ENCODE measurements at places on chromosomes 12 and 14. TPM values are rescaled to one million over a fixed set of nuclear protein-coding genes. Genes with fewer than 3 reads are reported as not detected.
A peak's percentile ranks its signal among the peaks of the same experiment; 100 is the strongest.

DNA sequence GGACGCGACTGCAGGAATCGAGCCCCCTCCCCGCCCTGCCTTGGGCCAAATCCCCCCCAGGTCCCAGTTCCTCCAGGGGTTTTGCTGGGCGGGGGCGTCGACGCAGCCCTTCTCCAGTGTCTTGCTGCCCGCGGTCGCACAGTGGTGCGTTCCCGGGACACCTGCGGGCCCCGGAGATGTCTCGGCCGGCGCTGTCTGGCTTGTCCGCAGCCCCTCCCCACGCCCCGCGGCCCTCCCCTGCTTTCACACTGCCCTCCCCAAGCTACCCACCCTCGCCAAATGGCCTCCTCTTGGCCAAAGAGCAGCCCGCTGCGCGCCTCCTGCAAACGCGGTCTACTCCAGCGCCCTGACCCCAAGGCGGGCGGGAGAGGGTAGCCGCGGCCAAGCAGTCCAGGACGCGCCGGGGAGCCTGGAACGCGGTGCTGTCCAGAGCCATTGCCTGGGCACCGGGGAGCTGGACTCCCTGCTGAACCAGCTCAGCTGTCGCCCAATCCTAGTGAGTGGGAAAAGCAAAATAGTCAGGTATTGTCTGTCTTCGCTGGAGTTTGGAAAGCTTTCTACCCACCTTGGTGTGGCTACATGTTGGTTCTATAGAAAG, 122.0 kb downstream of the AACS start:
- H3K4me1 ChIP-seq, result peaks cover 14% of the 10 kb centered on the region
- no peaks in the 10 kb centered on the region for H3K36me3 ChIP-seq
- H3K27me3 ChIP-seq, result peaks cover 31% of the 10 kb centered on the region
- no peak overlapping the region for H3K27ac ChIP-seq
- DNase-seq, result no peak

GLS2 gene
- not detected for total RNA-seq

- peaks cover 61% of the 10 kb centered on the region for H3K4me1 ChIP-seq
- peak; percentile 86 for DNase-seq
- H3K36me3 ChIP-seq, result no peaks in the 10 kb centered on the region
- H3K27me3 ChIP-seq, result peaks cover 5% of the 10 kb centered on the region
- H3K27ac ChIP-seq, result peak overlapping the region; percentile 81
Measured at GRCh38 chr12:114167431-114167830, 201.3 kb upstream of the RBM19 start.

- DNase-seq, result no peak
- peaks cover 3% of the 10 kb centered on the region for H3K27me3 ChIP-seq
- H3K4me1 ChIP-seq, result peaks cover 27% of the 10 kb centered on the region
- H3K4me3 ChIP-seq, result no peak overlapping the region
- no peaks in the 10 kb centered on the region for H3K36me3 ChIP-seq
Measured at GRCh38 chr12:96513681-96514080, 24.3 kb downstream of the CFAP54 start.

DNA sequence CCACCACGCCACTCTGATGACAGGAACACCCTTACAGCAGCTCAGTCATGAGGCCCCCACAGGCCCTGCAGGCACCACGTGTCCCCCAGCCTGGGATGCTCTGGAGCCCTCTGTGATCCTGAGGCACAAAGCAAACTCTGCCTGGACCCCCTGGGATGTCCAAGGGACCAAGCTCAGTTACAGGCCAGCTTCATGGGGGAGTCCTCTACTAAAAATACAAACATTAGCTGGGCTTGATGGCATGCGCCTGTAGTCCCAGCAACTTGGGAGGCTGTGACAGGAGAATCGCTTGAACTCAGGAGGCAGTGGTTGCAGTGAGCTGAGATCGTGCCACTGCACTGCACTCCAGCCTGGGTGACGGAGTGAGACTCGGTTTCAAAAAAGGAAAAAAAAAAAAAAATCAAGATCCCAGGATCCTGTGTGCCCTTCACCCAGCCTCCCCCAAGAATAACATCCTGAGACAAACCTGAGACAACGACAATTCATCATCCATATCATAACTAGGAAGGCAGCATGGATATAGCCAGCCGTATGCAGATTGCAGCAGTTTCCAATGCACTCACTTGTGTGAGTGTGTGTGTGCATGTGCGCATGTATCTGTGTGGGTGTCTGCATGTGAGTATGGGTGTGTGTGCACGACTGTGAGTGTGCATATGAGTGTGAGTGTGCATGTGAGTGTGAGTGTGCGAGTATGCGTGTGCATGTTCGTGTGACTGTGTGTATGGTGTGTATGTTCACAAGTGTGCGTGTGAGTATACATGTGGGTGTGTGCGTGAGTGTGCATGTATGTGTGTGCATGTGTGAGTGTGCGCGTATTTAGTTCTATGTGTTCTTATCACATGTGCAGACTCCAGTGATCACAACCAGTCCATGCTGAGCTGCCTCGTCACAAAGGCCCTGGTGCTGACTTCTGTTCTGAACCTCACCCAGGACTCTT, 52.1 kb downstream of the NCOR2 start:
- H3K27ac ChIP-seq, result peak overlapping the region; percentile 32
- H3K4me3 ChIP-seq, result peak overlapping the region; percentile 37
- H3K4me1 ChIP-seq, result peaks cover 76% of the 10 kb centered on the region
- DNase-seq, result no peak

Measured in HFFc6 (cell line).